ENCODE measurements at places on chromosomes 1 and 21. TPM values are rescaled to one million over a fixed set of nuclear protein-coding genes. Genes with fewer than 3 reads are reported as not detected.

Gene B3GALT6
- 7.3 TPM for total RNA-seq

Gene EVA1C
- total RNA-seq = 13.7 TPM

Gene MECR
- 20.8 TPM for total RNA-seq

Gene CD53
- 32.8 TPM for total RNA-seq

Measured in mucosa of descending colon (tissue), 3 donors.